ENCODE measurements at places on chromosomes 5 and 9.

DNA sequence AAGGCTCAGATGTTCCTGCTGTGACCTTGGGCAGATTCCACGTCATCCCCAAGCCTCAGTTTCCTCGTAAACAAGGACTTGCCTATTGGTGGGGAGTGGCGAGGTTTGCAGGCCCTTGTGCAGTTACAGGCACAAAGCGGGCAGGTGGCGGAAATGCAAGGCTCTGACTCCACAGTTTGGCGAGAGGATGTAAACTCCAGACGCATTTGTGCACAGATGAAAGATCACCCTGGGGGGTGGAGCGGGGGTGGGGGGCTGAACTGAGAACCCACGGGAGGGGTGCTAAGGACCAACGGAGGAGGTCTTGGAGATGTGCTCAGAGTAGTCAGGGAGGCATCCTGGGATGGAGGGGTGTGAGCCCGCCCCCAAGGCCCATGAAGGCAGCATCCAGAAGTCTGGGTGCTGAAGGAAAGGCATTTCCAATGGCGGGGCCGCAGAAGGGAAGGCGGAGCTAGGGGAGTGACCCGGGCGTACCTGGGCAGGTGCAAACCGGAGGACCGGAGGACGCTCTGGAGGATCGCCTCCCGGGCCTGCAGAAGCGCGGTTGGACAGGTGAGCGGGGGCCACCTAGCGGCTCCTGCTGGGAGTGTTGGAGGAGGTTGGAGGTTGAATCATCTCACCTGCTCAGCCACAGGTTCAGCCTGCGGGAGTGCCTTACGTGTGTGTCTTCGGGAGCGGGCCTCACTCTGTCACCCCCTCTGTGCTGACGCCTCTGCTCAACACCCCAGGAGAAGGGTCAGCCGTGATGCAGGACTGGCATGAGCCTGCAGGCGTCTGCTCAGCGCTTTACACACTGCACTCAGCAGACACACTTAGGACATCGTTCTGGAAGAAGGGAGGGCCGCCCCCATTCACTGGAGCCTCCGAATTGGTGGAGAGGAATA lies 1.9 kb upstream of the FIBCD1 start:
- peak; percentile 34 for DNase-seq

- DNase-seq: no peak
Observed at GRCh38 chr9:108182950-108183381, 672.8 kb downstream of the ACTL7B start.

- no peak for DNase-seq
Observed at GRCh38 chr9:130337784-130338380, 72.3 kb downstream of the HMCN2 start.

GRCh38 chr9:108991479-108991878 lies 21.8 kb downstream of the CTNNAL1 start:
- no peak for DNase-seq

DNA sequence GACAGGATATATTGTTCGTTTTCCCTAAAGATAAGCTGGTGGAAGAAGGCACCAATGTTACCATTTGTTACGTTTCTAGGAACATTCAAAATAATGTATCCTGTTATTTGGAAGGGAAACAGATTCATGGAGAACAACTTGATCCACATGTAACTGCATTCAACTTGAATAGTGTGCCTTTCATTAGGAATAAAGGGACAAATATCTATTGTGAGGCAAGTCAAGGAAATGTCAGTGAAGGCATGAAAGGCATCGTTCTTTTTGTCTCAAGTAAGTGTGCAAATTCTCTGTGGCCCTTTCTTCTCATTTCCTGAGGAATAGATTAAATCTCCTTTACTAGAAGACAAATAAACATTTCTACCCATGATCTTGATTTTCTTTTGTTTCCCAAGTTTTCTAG lies 38.0 kb downstream of the OSMR start:
- DNase-seq: no peak
